ENCODE measurements at places on chromosomes 4 and X.
A peak's percentile ranks its signal among the peaks of the same experiment; 100 is the strongest.

- no peak for DNase-seq
Observed at GRCh38 chrX:139831675-139832456, 101.0 kb downstream of the ATP11C start.

DNA sequence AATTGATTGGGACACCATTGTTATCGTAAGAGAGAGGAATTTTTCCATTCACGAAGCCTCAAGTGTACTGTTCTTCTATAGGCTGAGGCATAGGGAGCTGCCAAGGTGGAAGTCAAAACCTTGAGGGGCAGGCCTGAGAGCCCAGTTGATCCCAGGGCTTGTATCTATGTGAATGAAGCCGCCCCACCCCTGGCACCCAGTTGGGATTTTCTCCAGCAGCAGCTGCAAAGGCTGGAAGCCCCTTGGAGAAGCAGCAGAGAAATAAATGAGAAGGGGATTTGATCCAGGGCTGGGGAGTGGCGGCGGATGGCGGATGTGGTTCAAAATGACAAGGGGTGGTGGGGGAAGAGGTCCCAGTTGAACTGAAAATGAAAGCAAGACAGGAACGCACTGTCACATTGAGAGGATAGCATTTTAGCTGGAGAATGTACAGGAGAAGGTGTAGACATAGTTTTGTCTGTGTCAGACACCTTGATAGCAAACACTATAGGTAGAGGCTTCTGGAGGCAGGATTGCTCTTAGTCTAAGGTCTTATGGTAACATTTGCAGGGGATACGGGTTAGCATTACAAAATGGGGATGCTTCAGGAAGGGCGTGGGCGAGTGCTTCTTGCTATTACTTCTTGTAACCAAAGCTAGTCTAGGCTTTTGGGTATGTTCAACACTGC lies 32.6 kb downstream of the DOCK11 start:
- peak; percentile 10 for DNase-seq

- DNase-seq = no peak
Observed at GRCh38 chrX:13081395-13082205, 37.2 kb upstream of the FAM9C start.

GRCh38 chrX:118545510-118545909 lies 49.9 kb downstream of the DOCK11 start:
- no peak for DNase-seq

DNA sequence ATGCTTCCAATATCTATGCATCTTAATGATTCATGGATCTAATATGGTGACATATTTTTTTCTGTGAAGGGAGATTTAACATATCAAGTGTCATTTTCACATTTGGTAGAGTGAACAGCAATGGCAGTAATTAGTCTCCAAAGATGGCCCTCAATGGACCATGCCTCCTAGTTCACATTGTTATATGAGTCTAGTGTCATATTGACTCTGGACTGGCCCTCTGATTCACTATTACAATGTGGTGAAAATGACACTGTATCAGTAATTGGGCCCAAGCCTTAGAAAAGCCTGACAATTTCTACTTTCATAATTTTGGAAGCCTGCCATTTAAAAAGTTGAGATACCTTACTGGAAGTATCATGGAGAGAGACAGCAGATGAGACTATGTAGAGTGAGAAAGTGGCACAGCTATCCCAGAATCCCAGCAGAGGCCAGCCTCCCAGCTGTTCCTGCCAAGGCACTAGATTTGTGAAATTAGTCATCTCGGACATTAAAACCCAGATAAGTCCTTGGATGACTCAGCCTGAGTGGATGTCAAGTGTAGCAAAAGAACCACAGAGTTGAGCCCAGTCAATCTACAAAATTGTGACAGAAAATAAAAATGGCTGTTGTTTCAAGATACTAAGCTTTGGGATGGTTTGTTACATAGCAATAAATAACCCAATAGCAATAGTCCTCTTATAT lies 68.4 kb downstream of the ARHGEF38 start:
- no peak for DNase-seq

- peak; percentile 41 for DNase-seq
Observed at GRCh38 chrX:71618303-71618721, at the start of gene CXCR3. Gene CXCR3, minus strand, starts transcription at chrX:71618511. Its CDS starts 62 bp downstream, at chrX:71618449.

DNA sequence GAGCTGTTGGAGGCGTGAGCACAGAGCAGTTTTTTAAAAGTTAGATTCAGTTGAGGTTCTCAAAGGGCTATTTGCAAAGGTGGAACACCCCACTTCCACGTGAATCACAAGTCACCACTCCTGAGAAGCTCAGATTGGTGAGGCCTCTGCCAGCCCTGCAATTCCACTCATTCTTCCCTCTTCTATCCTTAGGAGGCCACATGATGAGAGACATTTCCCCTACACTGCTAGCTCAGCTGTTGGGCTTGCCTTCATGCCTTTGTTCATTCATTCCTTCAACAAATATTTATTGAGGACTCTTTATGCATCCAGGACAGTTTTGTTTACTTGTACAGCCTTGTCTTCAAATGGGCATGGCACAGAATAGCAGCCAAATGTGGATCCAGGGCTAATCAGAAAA lies 3.7 kb downstream of the SRPX2 start:
- DNase-seq = no peak

DNA sequence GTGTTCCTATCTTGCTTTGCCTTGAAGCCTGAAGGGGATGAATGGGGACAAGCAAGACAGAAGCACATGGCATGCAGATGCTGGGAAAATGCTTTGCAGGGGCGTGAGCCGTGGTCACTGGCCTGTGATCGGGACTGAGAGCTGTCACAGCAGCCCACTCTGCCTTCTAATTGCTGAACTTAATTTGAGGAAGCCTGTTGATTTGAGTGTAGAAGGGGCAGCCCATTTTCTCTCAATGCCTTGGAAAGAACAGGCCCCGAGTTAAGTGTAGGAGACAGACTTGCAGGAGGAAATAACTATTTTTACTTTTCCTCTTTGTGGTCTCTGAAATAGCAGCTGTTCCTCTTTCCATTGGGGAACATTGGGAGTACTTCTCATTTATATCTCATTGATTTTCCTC lies 26.1 kb upstream of the TBC1D1 start:
- no peak for DNase-seq

GRCh38 chr4:38242101-38242500 lies 281.9 kb downstream of the PTTG2 start:
- DNase-seq = no peak

GRCh38 chr4:99088023-99088449 lies 552 bp downstream of the ADH5 start:
- DNase-seq = no peak

DNA sequence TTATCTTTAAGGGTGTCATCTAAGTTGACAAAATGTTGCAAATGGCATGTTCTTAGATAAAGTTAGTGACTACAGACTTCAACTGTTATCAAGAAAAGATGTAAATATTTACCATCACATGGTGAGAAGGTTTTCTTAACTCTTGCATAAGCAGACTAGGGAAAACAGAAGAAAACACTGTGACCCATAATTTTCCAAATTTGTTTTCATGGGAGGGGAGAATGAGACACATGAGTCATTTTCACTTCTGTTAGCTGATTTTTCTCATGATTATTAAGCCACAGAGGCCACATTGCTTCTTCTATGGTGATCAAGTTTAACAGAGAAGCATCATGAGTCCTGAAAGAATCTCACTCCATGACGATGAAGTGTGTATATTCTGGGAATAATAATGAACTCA lies 30.2 kb upstream of the SYTL5 start:
- DNase-seq = no peak

- no peak for DNase-seq
Observed at GRCh38 chr4:25346913-25347312, 30.1 kb upstream of the ANAPC4 start.

DNA sequence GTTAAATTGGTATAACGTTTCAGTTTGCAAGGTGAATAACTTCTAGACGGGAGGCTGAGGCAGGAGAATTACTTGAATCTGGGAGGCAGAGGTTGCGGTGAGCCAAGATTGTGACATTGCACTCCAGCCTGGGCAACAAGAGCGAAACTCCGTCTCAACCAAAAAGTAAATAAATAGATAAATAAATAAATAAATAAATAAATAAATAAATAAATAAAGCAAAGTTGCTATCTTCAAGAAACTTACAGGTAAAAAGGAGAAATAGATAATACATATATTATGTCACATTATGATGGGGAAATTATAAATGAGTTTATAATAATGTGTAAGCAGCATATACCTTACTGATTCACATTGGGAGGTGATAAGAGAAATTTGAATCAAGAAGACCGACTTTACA lies 1966.0 kb downstream of the PCDH7 start:
- DNase-seq = no peak

DNA sequence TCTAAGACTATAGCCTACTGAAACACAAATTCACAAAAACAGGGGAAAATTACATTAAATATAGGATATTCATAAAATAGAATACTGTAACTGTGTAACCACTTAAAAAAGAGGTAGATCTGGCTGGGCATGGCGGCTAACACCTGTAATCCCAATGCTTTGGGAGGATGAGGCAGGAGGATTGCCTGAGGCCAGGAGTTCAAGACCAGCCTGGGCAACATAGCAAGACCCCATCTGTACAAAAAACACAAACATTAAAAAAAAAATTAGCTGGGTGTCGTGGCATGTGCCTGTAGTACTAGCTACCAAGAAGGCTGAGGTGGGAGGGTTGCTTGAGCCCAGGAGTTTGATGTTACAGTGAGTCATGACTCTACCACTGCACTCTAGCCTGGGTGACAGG lies 33.4 kb downstream of the RPS6KA3 start:
- DNase-seq = no peak
